Umbilical cord (tissue), 2 donors: ENCODE measurements at places on chromosomes 16 and 17.
A peak's percentile ranks its signal among the peaks of the same experiment; 100 is the strongest.

- DNase-seq = no peak
Observed at GRCh38 chr16:81798311-81799137, 19.4 kb downstream of the PLCG2 start.

- DNase-seq = peak; percentile 78
Observed at GRCh38 chr17:82030470-82031302, 792 bp upstream of the RAC3 start.

GRCh38 chr16:81779536-81780320 is 637 bp downstream of the PLCG2 start:
- DNase-seq = no peak

GRCh38 chr17:83200231-83200699 is 120.9 kb downstream of the METRNL start:
- DNase-seq = no peak

DNA sequence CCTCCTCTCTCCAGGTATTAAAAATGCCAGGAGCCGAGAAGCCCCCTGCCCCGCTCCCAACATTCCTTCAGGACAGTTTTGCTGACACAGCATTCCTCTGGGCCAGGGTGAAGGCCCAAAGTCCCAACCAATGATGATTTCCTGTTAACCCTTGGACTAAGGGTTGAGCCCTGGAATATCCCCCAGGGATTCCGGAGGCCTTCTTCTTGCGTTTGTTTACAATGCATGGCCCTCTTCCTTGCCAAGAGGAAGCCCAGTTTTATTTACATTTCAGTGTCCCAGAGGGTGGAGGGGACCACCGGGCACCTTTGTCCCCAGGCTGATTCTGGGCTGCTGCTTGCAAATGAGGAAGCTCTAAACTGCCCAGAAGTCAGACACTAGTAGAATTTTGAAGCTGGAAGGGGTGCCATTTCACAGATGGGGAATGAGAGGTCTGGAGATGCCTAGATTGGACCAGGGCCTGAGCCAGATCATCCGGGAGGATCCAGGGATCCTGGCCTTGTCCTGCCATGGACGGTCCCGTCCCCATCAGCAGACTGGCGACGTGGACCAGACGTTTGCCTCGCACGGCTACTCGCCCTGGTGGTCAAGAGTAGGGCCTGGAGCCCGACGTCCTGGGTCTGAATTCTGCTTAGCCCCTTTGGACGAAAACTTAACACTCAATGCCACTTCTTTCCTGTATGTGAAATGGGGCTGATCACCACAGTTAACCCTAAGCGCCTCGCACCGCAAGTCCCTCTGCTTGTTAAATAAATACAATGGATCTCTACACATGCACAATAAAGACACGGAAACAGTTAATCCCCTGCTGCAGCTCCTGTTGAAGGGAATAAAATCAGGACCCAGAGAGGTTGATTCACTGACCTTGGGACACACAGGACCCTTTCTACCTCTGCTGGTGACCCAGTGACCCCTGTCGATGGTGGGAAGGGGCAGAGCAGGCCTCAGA is 55.6 kb upstream of the CIBAR2 start:
- DNase-seq = no peak

GRCh38 chr17:8138374-8138671 is 13.9 kb downstream of the PER1 start:
- DNase-seq = no peak

DNA sequence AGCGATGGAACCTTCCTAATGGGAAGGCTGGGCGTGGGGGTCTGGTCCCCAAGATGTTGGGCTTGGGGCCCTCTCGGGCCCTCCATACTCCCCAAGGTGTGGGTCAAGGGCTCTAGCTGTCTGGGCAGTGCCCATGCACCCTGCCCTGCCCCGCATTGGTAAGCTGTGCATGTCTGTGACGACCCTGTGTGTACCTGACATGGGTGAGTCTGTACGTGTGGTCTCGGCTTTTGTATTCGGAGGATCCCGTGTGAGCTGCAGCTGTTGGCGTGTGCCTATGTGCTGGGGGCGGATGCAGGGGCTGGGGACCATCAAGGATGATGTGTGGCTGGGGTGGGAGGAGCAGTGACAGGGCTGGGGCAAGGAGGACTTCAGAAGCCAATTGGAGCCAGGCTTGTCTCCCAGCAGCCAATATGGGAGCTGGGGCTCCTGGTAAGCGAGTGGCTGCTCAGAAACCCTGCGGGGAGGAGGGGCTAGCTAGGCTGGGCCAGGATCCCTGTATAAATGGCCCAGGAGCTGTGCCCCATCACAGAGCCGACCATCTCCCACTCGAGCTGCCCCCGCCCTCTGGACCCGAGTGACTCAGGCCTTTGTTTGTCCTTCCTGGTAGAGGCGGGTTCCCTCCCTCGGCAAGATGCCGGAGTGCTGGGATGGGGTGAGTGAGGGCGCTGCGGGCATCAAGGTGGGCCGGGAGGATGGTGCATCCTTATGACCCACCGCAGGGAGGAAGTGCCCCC is at the start of gene NDRG4:
Gene NDRG4 (plus strand): TSS at position 529 of the 737 bp plus-strand sequence. CDS start 106 bp downstream, at position 635.
- peak; percentile 82 for DNase-seq
